ENCODE measurements at places on chromosomes 13 and 19.

DNA sequence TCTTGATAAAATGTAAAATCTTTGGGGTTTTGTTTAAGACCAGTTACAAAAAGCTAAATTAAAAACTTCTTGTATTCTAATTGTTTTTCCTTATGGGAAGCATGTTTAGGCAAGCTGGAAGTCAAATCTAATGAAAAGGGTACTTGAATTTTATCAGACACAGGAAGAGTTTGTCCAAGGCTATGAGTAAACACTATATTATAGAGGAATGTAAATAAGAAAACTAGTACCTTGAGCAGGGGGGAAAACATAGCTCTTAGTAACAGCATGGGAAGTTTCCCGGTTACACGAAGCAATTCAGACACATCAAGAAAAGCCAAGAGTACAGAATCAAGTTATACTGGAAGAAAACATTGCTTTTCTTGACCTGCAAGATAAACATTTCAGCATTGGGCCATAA lies 19.8 kb upstream of the ZNF780A start:
- no peak for DNase-seq

DNA sequence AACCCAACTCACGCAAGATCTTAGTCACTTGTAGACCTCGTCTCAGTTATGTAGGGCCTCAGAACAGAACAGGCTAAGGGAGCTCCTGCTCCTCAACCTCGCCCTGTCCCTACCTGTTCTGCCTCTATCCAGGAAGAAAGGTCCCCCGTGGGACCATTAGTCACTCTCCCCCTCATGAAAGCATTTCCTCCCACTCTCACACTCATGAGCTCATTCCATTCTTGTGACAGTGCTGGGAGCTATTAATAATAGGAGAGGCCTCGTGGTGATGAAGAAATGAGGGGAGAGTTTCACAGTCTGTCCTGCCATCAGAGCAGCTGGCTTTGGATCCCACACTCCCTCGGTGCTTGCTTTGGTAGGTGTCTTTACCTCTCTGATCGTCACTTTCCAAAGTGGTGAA lies 10.2 kb downstream of the PPP2R1A start:
- peak; percentile 71 for DNase-seq

GRCh38 chr13:31793246-31793645 lies 53.9 kb downstream of the RXFP2 start:
- DNase-seq: no peak

- DNase-seq: no peak
These were observed 973.7 kb downstream of the UQCRFS1 start for GRCh38 chr19:28239270-28239669.

- no peak for DNase-seq
These were observed 59.0 kb downstream of the GSX1 start for GRCh38 chr13:27851096-27851850.

DNA sequence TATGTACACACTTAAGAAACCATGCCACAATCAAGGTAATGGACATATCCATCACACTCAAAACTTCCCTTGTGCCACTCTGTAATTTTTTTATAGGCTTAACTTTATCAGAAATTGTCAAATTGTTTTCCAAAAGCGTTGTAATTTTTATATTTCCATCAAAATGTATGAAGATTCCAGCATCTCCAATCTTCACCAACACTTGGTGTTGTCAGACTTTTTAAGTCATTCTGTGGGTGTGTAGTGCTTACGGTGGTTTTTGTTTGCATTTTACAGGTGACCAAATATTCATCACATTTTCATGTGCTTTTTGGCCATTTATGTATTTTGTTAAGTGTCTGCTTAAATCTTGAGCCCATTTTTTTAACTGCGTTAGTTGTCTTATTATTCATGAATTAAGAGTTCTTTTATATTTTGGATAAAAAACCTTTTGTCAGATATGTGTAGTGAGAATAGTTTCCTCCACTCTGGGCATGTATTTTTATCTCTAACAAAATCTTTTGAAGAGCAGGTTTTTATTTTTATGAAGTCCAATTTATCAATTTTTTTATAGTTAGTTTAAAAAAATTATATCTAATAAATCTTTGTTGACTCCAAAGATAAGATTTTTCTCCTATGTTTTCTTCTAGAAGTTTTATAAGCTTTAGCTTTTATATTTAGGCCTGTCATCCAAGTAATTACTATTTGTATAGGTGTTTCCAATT lies 4.6 kb upstream of the ZNF45 start:
- no peak for DNase-seq

DNA sequence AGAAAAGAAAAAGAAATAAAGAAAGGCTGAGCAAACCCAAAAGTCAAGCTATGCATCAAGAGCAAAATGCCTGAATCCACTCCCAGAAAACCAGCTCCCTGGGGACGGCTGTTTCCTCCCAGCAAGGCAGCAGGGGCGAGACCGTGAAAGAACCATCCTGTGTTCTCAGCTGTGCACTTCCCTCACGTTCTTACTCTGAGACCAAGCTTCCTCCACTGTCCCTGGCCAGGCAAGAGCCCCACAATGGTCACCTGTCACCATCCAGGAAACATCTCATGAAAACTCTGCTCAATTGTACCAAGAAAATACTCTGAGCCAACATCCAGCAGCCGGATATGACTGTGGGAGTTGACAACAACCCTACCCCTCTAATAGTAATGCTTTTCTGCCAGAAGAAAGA lies 22.9 kb downstream of the RAB20 start:
- DNase-seq: peak; percentile 54

- no peak for DNase-seq
These were observed 2447.7 kb downstream of the PCDH9 start for GRCh38 chr13:64782466-64782865.

- DNase-seq: no peak
These were observed 9.5 kb downstream of the TSC22D1 start for GRCh38 chr13:44566601-44567000.

GRCh38 chr13:46810440-46810839 lies 13.5 kb upstream of the ESD start:
- DNase-seq: no peak

DNA sequence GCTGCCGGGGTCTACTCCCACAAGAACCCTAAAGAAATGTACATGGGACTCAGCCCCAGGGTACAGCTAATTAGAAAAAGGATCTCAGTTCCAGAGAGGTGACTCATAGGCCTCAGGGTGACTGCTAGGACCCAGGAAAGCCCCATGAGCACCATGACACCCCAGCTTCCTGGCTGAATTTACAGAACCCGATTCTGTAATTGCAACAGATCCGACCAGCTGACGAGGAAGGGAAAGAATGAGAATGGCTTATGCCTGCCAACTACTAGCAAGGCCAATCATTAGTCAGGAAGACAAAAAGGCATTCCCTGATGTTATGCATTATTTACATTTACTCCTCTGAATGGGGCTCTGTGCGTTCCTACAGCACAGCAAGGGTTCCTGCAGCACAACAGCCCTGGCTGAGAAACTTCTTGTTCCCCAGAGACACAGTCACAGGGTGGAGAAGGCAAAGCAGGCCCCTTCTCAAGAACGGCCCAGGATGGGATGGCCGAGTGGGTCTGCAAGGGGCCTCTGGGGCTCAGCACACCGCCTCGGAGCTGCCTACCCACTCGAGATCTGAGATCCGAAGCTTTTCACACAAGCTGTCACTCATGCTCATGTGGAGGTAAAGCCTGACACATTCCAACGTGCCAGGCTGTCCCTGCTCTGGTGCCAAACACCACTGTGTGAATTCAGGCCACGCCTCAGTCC lies 27.2 kb downstream of the PBX4 start:
- DNase-seq: peak; percentile 96

- no peak for DNase-seq
These were observed 663 bp upstream of the PLA2G4C start for GRCh38 chr19:48111280-48111679.

GRCh38 chr13:95083758-95084157 lies 217.5 kb downstream of the ABCC4 start:
- peak; percentile 46 for DNase-seq

DNA sequence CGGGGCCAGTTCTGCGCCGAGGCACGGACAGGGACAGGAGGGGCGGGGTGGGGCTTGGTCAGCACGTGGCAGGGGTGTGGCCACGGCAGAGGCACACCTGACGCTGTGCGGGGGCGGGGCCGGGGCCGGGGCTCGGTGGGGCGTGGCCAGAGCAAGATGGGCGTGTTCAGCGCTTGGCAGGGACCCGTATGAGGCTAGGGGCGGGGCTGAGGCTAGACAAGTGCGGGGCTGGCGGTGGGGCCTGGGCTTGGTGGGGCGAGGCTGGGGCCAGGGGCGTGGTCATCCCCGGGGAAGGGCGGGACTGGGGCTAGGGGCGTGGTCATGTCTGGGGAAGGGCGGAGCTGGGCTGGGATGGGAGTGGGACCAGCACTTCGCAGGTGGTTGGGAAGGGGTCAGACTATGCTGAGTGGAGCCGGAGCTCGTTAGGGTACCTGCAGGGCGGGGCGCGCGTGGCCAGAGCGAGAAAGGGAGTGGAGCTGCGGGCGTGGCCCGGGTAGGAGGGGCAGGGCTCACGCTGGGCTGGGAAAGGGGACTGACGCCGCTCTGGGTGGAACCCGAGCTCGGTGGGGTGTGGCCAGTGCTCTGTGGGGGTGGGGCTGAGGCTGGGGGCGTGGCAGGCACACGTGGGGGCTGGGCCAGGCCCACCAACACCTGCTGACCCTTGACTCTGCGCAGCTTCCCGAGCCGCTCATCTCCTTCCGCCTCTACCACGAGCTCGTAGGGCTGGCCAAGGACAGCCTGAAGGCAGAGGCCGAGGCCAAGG lies 12.8 kb downstream of the POLR2E start:
- DNase-seq: peak; percentile 61

- peak; percentile 21 for DNase-seq
These were observed 156.4 kb upstream of the FREM2 start for GRCh38 chr13:38530492-38530891.

DNA sequence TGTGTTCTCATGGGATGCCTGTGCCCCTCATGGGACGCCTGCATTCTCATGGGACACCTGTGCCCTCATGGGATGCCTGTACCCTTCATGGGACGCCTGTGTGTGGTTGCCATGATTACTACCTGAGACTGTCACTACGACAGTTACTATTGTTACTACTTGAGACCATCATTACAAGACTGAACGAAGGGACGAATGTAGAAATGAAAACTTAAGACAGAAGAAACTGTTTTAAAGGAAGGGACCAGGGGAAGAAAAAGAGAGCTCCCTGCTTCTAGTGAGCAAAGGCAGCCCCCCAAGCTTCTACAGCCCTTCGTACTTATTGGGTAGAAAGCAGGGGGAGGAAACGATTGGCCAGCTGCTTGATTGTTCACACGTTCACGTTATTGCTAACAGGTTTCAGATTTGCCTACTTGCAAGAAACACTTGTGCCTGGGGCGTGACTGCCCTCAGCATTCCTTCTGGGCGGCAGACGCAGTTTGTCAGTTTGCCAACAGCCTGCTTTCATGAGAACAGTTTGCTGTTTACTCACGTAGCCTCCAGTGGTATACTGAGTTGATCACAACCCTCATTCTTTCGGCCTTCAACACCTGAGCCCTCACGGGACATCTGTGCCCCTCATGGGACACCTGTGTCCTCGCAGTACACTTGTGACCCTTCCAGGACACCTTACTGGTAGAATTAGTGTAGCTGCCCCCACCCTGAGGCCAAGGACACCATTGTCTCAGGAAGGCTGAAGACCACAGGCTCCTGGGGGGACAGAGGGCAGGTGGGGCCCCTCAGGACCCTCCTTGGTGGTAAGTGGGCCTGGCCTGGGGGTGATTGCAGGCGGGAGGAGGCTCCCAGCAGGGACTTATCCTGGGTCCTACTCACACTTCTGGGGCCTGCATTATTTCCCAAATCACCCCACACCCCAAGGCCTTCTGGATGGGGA lies 2.5 kb upstream of the S1PR4 start:
- DNase-seq: no peak

- DNase-seq: no peak
These were observed 4.2 kb downstream of the FFAR3 start for GRCh38 chr19:35362261-35363000.

GRCh38 chr19:13093407-13094105 lies 9.1 kb downstream of the LYL1 start:
- DNase-seq: peak; percentile 90

- peak; percentile 1 for DNase-seq
These were observed 117.9 kb downstream of the STOML3 start for GRCh38 chr13:38872693-38873092.

- DNase-seq: no peak
These were observed 12.8 kb downstream of the SMAD9 start for GRCh38 chr13:36907266-36907665.

DNA sequence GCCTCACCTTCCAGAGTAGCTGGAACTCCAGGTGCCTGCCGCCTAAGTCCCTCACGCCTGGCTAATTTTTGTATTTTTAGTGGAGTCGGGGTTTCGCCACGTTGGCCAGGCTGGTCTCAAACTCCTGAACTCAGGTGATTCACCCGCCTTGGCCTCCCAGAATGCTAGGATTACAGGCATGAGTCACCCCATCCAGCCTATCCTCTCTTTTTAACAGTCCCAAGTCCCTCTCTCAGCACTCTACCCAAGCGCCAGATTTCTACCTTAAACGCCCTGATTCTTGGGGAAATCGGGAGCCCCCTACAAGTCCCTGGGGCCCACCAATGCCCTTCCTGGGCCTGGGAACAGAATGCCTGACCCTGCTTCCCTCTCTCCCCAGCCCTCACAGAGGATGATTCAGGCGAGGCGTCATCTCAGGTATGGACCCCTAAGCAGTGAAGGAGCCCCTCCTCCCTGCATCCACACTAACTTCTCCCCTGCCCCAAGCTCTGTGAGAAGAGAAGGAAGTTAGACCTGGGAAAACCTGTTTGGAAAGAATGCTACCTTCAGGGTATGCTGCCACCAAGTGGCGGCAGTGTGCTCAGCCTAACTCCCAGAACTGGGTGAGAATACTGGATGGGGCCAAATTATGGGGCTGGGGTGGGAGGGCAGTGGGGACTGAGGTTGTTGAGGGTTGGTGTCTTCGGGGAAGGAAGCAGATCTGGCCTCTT lies 20.8 kb upstream of the EBI3 start:
- DNase-seq: peak; percentile 60

DNA sequence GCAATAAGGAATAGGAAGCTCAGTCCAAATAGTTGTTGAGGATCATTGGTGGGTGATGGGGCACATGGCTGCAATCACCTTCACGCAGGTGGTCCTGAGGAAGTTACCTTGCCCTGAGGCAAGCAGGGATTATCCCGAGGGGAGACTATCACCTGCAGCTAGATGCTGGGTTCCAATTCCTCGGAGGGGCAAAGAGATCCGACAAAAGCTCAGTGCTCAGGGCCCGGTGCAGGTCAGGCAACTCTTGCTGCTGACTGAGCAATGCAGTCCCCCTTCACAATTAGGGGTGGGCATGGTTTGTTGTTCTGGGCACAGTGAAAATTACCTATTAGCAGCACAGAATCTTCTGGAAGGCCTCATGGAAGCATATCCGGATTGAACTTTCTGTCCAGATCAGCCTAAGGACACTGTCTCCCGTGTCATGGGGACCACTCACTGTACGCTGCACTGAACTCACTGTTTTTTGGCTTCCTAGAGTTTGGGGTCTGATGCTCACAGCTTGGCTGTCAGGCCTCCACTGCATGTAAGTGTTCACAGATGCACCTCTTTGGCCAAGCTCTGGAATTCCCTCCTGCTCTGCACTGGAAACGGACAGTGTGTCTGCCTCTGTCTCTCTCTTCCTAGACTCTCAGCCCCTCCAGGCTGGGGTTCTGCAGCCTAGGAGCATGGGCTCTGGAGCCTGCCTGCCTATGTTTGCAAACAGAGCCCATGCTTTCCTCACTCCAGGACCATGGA lies 372.7 kb downstream of the ZNF536 start:
- DNase-seq: no peak

Data from suppressor macrophage (primary cell).